ENCODE measurements at places on chromosomes 1 and 21.

GRCh38 chr1:212752934-212753497, 38.6 kb downstream of the NSL1 start:
- DNase-seq: no peak

DNA sequence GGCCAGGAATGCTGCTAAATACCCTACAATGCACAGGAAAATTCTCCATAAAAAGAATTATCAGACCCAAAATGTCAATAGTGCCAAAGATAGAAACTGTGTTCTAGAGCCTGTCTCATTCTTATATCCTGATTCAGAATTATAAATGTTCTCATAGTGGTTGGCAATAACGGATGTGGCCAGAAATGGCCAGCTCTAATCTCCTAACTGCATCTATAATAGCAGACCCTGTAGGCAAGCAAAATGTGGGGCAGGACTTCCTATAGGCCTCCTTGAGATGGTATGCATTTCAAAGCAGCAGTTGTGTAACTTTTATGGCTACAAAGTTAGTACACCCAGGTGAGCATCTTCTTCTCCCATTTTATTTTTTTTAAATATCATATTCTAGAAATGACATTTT, 95.9 kb upstream of the SGIP1 start:
- DNase-seq: no peak

DNA sequence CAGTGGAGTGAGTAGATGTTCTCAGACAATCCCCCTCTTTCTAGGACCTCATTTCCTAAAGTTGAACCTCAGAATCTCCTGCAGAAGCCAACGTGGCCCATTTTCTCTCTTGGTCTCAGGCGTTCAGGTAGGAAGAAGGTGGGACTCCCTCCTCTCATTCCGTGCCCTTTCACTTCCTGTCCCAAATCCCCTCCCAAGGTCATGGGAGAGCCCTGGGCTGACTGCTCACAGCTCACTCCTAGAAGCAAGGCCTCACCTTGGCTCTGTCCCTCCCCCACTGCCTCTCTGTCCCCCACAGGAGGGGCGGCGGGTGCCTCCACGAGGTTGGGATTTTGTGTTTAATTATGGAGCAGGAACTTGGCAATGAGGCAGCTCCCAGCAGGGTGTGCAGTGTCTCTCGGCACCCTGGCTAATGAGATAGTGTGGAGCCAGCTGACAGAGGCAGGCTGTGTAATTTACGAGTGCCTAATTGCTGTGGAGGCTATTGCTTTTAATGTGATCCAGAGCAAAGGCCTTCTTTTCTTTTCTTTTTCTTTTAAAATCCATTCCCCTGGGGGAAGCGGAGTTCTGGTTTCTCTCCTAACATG, 9.1 kb upstream of the CDK18 start:
- DNase-seq: no peak

DNA sequence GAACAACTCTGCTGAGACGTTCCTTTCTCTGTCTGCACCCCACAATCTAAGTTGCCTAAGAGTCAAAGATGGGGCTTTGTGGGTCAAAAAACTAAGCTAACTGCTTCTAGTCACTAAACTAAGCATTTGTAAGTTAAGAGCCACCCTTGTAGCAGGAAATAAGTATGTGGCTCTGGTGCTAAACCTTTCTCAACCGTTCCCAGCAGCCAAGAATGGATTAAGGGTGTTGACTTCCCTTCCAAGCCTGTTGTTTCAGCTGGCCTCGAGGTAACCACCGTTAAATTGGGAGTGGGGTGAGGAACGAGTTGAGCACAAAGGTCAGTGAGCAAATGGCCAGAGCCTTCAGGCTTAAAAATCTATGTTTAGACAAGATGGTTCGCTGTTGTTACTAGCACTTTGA, 169.1 kb downstream of the TRIM33 start:
- no peak for DNase-seq

DNA sequence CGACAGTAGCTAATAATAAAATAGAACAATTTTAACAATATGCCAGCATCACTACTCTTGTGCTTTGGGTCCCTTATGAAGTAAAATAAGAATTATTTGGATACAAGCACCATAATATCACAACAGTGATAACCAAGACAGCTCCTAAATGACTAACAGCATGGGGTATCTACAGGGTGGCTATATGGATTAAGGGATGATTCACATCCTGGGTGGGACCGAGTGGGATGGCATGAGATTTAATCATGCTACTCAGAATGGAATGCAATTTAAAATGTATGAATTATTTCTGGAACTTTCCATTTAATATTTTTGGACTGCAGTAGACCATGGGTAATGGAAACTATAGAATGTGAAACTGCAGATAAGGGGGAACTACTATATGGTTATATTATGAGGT, 28.1 kb upstream of the B3GALNT2 start:
- no peak for DNase-seq

DNA sequence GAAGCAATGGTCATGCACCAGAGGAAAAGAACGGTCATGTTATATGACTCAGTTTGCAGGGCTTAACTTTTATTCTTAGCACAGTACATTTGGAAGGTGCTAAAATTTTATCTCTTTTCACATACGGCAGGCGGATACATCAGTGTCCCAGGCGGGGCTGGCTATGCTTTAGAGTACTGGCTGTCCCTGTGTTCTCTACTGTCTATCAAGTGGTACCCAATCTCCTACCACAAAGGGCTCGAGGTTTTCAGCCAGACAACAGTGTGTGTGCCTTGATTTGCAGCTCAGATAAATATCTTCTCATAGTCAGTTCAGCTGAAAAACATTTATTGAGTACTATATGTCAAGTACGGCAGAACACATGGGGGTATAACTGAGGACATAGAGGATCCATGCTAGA, 65.3 kb downstream of the URB2 start:
- DNase-seq: no peak

- no peak for DNase-seq
Measured at GRCh38 chr1:33560680-33561079, 88.2 kb downstream of the ZSCAN20 start.

DNA sequence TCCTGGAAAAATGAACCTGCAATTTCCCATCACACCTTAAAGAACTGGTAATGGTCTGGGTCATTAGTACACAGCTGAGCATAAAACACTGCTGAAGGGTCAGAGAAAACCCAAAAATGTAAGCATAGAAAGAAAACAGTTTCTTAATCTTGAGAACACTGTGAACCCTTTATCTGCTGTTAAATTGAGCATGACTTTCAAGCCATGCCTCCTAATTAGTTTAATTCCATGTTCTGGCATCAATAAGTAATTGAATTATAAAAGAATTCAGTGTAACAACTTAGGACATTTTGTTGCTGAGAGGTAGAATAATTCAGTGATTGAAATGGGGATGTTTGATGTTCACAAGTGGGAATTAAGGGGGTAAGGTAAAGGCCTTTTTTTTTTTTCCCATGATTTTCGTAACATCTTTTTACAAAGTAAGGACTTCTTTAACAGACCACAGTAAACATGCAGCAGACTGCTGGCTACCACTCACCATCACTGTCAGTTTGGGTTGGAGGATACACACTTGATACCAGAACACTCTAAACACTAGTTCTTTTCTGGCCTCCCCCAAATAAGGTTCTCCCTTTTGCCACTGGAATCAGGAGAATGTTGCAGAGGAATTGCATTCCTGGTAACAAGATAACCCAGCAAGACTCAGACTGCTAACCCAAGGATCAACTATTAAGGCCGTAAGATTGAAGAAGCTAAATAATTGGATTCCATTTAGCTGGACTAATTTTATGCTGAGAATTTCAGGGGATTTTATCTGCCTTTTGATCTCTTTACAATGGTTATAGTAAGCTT, 3.0 kb downstream of the RWDD3 start:
- DNase-seq: no peak

- DNase-seq: no peak
Measured at GRCh38 chr21:26421724-26422123, 151.4 kb downstream of the CYYR1 start.

DNA sequence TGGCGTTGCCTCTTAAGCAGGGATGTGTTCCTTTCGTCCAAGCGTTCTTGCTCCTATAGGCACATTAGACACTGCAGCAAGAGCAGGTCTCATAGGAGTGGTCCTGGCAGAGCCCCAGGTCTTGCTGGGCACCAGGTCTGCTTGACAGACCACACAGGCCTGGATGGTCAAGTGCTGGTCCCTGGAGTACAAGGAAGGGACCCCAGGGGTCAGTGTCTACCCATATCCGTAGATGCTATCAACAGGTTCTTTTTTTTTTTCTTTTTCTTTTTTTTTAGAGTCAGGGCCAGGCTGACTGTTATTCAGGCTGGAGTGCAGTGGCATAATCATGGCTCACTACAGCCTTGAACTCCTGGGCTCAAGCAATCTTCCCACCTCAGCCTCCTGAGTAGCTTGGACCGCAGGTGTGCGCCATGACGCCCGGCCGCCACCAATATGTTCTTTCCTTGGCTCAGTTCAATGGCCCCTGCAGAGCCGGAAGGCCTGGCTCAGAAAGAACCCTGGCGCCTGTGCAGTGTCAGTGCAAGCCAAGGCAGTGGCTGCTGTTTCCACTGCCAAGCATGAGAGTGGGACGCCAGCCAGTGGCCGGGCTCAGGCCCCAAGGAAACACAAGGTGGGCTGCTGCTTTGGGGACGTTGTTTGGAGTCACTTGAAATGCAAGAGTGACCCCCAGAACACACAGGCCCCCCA, 10.0 kb upstream of the TNFRSF8 start:
- DNase-seq: no peak

DNA sequence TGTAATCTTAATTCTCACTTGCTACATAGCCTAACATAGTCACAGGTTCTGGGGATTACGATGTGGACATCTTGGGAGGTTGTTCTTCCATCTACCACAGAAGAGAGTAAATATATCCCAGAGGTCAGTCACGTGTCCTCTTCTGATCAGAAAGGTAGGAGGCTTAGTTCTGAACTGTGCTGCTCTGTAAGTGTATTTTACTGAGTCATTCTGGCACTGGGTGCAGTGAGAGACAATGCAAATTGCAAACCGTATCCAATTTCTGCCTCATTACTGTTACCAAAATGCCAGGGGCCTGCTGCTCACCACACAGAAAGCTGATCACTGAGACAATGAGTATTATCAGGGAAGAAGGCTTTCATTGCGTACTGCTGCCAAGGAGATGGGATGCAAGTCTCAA, 104.0 kb downstream of the GABPA start:
- no peak for DNase-seq

DNA sequence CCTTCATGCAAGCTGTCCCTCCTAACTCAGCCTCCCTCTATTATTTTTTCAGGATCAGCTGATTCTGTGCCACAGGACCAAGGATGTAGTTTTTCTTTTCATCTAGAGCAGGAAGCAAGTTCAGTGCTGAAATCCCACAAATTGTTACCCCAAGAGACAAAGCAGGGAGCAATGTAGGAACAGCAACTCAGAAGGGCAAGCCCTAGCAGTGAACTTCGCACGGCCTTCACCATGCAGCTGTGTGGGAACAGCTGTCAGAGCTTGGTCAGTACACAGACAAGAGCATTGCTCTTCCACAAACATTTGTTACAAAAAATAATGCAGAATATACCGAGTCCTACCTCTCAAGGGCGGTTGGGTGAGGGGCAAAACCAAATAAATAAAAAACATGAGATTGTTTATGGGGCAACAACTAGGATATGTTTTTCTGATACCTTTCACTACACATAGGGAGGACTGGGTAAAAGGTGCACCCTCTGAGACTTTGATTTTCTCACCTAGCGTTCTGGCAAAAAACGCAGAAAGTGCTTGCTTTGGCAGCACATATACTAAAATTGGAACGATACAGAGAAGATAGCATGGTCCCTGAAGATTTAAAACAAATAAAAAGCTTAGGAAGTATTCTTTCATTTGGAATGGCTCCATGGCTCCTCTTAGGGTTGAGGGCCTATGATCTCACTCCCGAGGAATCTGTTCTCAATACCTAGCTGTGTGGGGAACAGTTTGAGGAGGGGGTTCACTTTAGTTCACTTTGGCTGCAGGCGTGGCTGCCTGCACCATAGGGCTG, 37.1 kb upstream of the ANGPTL7 start:
- no peak for DNase-seq

GRCh38 chr1:225299624-225300023, 128.2 kb downstream of the LBR start:
- DNase-seq: no peak

DNA sequence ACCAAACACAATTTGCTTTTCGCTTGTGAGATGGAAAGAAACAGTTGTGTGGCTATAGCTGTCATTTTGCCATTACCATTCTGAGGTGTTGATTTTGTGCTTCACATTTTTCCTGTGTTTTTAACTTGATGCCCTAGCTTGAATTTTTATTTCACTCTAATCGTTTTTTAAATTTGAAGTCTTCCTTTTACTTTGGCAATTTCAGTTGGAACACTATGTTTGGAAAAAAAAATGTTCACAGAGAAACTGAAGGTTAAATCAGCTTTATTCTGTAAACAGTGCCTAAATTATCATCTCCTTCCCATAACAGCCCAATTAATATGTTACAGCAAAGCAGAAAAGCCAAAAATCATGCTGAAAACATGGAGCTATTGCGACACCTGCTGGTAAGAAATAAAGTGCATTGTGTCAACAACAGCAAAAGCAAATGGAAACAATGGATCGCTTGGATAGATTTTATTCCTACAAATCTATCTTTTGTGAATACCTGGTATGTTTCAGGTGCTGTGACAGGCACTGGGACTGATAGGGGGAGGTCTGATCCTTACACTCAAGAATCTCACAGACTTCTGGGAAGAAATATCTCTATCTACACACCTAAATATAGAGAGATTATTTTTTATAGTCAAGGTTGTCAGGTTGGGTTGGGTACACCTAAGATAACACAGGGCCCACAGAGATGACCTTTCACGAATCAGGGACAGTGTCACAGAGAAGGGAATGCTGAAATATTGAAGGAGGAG, 16.2 kb upstream of the ERICH3 start:
- DNase-seq: no peak

- no peak for DNase-seq
Measured at GRCh38 chr1:35490250-35490649, 67.0 kb downstream of the KIAA0319L start.

DNA sequence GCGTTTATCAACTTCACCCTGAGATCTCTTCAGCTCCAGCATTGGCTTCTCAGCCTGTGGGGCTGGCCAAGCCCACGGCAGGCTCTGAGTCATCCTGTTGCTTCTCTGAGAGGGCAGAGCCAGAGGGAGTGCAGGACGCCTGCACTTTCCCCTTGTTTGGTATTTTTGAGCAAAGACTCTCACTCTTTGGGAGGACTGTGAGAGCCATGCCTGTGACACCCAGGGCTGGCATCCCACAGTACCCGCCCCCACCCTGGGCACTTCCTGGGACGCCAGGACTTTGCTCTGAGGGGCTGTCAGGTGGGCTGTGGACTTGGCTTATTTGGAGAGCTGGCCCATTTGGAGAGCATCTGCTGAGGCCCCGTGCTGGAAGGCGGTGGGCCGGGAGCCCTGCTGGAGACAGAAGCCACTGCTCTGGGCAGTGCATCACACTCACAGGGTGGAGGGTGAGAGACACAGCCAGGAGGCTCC, 37.4 kb downstream of the VANGL1 start:
- DNase-seq: no peak

All from GM13976 (cell line).